ENCODE measurements at places on chromosomes 5 and 9. TPM values are rescaled to one million over a fixed set of nuclear protein-coding genes. Genes with fewer than 3 reads are reported as not detected.

HRCT1 gene
- 23.1 TPM for total RNA-seq

MARCOL gene
- total RNA-seq = not detected

BICD2 gene
- total RNA-seq = 37.2 TPM

MEIKIN gene
- 1.2 TPM for total RNA-seq

SLC25A25 gene
- 16.3 TPM for total RNA-seq

AHRR gene
- 3.8 TPM for total RNA-seq

ANKRD20A1 gene
- total RNA-seq = 3.0 TPM

NREP gene
- total RNA-seq = 26.1 TPM

EIF4EBP3 gene
- total RNA-seq = 5.4 TPM

MED22 gene
- 18.6 TPM for total RNA-seq

LRRC19 gene
- not detected for total RNA-seq

CARTPT gene
- not detected for total RNA-seq

PCDHGA2 gene
- 6.2 TPM for total RNA-seq

CACFD1 gene
- 11.5 TPM for total RNA-seq

TMC1 gene
- 0.62 TPM for total RNA-seq

N4BP3 gene
- 2.0 TPM for total RNA-seq

TMEM161B gene
- 15.9 TPM for total RNA-seq

PIP5K1B gene
- 8.8 TPM for total RNA-seq
